ENCODE measurements at places on chromosomes 13 and 19.

DNA sequence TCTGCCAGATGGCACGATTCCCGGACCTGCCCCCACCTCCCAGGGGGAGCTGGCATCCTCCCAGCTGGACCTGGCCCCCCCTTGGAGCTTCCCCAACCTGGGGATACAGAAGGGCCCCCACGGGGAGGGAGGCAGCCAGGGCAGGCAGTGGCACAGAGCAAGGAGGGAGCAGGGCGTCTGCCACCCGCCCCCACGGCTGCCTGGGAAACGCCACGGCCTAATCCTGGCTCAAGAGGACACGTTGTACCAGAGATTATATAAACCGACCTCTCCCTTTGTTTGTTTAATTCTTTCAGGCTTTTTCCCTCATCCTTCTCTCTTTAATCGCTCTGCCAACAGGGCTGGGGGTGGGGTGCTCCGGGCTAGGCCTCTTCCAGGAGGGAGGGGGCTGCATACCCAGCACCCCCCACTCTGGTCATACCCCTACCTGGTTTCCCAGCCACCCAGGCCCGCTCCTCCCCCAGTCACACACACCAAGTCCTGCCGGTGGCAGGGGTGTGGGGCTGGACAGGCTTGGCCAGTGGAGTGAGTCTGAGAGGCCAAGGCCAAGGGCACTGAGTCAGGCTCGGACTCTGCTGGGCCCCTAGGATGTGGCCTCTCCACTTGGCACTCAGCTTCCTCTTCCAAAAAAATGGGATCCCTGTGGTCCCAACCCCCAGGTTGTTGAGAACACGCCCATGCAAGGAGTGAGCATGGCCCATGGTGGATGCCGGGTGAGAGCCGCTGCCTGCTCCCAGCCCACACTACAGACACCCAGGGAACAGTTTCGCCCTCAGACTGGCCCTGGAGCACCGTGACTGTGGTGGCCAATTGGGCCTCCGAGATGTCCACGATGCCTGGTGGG, 29.5 kb upstream of the NFIC start:
- peak; percentile 78 for DNase-seq

GRCh38 chr13:51894239-51894638, 32.5 kb downstream of the CCDC70 start:
- no peak for DNase-seq

DNA sequence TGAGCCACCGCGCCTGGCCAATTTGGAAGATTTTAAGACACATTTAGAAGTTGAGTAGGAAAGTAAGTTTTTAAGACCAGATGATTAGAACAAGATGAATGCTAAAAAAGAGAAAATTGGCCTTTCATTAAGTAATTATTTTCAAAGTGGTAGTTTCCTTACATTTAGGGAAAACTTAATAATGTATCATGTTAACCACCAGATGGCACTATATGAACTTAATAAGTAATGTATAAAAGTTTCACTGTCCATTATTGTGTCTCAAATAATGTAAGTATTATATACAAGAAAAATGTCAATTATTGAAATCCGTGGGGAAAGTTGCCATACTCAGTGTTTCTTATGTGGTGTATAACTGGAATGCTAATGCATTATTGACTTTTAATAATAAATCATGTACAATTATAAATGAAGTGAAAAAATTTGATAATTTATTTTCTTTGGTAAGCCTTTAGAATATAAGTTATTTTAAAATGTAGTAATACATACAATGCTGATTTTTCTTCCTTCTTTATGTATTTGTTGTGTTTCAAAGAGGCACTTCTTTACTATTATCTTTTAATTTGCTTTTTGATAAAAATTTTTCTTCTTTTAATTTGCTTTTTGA, 29.2 kb downstream of the COG6 start:
- DNase-seq, result no peak

DNA sequence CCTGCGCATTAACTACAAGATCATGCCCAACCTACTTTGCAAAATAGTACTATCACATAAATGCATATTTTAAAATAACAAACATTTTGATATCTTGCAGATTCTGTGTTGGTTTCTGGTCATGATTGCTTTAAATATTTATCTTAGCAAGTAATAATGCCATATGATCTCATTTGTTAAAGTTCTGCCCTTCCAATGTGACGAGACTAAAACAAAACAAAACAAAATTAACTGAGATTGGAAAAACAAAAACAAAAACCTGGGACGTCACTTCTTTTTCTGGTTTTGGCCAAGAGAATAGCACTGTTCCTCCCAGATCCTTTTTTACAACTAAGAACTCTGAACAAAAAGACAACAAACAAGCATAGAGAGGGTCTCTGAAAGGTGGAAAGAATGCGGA, 436.3 kb downstream of the DACH1 start:
- no peak for DNase-seq

DNA sequence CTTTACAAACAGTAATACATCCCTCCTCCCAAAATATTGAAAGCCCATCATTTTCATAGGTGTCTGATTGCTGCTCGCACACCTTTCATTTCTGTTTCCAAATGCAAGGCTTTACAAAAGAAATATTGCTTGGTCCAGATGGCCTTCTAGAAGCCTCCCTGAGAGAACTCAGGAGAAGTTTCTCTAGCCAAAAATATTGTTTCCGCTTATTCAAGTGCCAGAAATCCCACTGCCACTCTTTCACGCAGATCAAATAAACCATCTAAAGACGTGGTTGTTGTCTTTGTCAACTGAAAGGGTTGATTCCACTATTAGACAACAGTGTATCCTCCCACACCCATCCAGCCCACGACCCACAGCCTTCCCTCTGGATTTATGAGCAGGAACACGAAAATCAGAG, 96.2 kb downstream of the ZIC5 start:
- DNase-seq, result no peak

DNA sequence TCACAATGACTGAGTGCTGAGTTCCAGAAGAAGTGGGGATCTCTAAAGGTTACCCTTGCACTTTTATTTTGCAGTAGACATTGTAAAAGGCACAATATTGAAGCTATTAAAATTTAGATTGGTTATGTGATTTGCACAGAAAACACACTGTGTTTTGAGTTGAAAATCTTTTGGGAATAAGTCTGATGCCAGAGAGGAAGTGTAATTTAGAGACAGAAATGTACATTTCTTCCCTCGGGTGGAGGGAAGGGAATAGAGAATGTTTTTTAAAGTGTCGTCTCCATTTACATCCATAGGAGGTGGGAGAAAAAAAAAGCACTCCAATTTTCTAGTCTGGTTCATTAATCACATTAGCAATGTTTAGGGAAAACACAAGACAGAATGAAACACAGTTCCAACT, 465.8 kb downstream of the OLFM4 start:
- DNase-seq, result no peak

DNA sequence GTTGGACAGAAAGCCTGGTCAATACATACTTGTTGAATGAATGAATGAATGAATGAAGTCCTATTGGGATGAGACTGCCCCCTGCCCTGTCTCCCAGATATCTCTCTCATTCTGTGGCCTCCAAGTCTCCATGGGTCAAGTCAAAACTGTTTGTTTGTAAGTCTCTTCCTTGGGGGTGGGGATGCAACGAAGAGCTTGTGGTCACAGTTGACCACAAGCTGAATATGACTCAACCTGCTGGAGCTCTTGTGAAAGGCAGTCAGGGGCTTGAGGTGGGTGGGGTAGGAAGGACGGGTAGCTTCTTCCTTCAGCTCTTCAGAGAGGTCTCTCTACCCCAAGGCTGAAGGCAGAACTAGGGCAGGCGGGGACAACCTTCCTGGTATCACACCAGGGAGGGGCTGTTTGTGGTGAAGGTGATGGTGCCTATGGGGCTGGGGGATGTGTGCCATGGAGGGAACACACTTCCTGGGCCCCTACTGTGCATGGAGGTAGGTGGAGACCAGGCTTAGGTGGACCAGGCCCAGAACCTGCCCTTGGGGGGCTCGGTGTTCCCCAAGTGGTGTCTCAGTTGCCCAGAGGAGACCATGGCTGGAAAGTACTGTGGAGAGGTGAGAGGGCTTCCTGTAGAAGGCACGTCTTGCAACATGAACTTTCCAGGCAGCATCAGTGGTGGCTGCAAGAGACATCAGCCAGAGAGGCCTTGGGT, 8.0 kb downstream of the MYO1F start:
- no peak for DNase-seq

DNA sequence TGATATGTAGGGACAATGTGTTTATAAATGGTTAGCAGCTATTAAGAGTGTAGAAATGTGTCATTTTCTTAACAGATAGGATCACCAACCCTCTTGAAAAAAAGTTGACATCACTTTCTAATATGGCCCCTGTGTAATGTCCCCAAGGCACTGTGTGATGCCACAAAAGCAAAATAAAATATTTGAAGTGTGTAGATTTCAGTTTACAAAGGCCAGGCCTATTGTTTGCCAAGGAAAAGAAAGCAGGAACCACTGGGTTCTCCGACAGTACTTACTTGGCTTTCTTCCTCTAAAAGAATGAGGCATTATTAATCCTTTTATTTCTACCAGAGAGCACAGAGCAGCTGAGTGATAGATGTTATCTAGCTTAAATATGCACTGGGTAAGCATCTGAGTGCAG, 10.5 kb upstream of the GJA3 start:
- DNase-seq, result no peak

- DNase-seq, result no peak
Observed at GRCh38 chr19:8321986-8322637, 816 bp downstream of the RPS28 start.

Data from dorsolateral prefrontal cortex (tissue), 122 donors.